ENCODE measurements at places on chromosomes 16 and 17.

DNA sequence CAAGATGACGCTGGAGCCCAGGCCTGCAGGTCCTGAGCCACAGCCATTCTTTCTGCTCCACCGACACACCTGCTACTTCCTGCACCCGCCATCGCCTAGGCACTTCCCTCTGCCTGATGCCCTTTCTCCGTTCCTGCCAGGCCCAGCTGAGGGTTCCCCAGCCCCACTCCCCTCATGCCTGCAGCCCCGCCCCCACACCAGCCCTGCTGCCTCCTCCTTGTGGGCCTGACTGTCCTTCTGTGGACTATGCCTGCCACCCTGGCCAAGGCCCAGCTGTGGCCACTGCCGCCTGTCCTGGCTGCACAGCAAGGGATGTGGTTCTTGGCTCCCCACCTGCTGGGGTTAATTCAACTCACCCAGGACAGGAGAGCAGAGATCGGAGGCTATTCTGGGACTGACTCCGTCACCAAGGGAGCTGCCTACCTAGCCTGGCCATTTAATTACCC lies 7.5 kb downstream of the NATD1 start:
- no peak overlapping the region for H3K27ac ChIP-seq
- no peaks in the 10 kb centered on the region for H3K27me3 ChIP-seq
- H3K4me1 ChIP-seq, result no peaks in the 10 kb centered on the region
- peak; percentile 70 for DNase-seq

- peak; percentile 21 for DNase-seq
- H3K27me3 ChIP-seq, result no peaks in the 10 kb centered on the region
- no peaks in the 10 kb centered on the region for H3K36me3 ChIP-seq
- no peak overlapping the region for H3K4me3 ChIP-seq
- peaks cover 12% of the 10 kb centered on the region for H3K4me1 ChIP-seq
- no peak overlapping the region for H3K27ac ChIP-seq
These were observed 2.5 kb upstream of the PRR29 start for GRCh38 chr17:63995626-63996025.

GRCh38 chr17:80111702-80112470 lies 10.5 kb downstream of the GAA start:
- H3K27me3 ChIP-seq, result no peaks in the 10 kb centered on the region
- no peak overlapping the region for H3K27ac ChIP-seq
- no peak for DNase-seq
- no peaks in the 10 kb centered on the region for H3K36me3 ChIP-seq

- H3K4me1 ChIP-seq, result peaks cover 11% of the 10 kb centered on the region
- no peak within 1 kb of the TSS for H3K27ac ChIP-seq
- H3K36me3 ChIP-seq, result no peaks in the 10 kb centered on the region
- peaks cover 26% of the 10 kb centered on the region for H3K27me3 ChIP-seq
- no peak within 1 kb of the TSS for H3K4me3 ChIP-seq
These were observed at the start of gene KREMEN2 for GRCh38 chr16:2963723-2964474. TSS of gene KREMEN2 (plus strand) at chr16:2964275. CDS start at chr16:2964521, 246 bp downstream.
